ENCODE measurements at places on chromosomes 12 and 14. TPM values are rescaled to one million over a fixed set of nuclear protein-coding genes. Genes with fewer than 3 reads are reported as not detected.

AGAP2 gene
- total RNA-seq, result 4.0 TPM

LRRC74A gene
- total RNA-seq, result not detected

AICDA gene
- not detected for total RNA-seq

PLEK2 gene
- total RNA-seq, result 0.40 TPM

RTL1 gene
- total RNA-seq, result not detected

Measured in esophagus muscularis mucosa (tissue), 4 donors.